ENCODE measurements at places on chromosomes 1 and 21.

- no peak for DNase-seq
Measured at GRCh38 chr1:87600055-87600850, 271.6 kb downstream of the LMO4 start.

DNA sequence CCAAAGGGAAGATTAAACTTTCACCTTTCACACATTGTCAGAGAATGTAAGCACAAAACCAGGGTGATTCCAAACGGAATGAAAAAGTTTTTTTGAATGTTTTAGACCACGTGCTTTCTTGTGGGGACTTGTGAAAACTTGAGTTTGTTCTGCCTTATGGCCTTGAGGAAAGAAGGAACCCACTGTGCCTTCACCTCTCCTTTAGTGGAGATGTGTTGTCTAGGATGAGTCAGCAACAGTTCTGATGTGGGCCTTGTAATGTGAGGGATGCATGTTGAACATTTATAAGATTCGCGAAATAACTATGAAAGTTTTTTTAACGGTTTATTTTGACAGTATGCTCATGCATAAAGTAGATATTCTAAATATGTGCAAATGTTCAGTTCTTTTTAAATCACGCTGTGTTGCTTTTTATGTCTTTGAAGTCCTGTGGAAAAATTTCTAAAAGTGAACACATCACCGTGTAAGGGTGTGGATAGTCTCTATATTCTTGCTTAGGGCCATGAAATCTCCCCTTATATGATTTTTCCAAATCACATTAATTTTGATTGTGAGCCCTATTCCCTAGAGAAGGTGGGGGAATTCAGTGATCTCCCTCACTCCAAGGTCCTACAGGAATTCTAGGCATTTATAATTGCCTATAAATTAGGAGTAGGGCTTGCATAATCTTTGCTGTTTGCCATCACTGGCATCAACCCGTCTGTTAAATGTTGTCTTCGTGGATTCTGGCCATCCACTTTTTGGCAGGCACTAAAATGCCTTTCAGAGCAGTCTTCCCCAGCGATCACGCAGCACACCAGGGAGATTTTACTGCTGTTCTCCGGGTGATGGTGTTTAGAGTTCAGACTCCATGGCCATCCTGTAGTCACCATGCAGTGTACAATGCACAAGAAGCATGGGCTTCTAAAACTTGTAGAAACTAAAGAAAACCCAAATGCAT is 47.4 kb downstream of the PLA2G4A start:
- no peak for DNase-seq

DNA sequence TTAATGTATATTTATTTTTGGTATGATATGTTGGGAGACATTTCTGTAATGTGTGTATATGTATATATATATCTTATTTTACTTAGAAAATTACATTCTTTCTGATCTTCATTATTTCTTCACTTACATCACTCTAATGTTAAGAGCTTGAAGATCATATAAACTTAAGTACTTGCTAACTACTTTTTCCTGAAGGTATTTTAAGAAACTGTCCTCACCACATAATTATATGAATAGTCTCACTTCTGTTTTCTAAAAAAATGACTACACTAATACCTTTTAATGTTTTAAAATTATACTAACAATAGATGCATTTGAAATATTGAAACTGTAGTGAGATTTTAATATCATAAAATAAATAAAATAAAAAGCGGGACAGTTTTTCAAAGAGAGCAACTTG is 377.1 kb downstream of the LRRIQ3 start:
- no peak for DNase-seq

GRCh38 chr1:198494658-198495103 is 45.8 kb downstream of the ATP6V1G3 start:
- DNase-seq: no peak
